Activated CD4-positive, alpha-beta T cell treated with anti-CD3 and anti-CD28 coated beads, Interleukin-2, amount 50 U/mL, for 16 hours (primary cell): ENCODE measurements at places on chromosomes 2 and 18.
A peak's percentile ranks its signal among the peaks of the same experiment; 100 is the strongest.

DNA sequence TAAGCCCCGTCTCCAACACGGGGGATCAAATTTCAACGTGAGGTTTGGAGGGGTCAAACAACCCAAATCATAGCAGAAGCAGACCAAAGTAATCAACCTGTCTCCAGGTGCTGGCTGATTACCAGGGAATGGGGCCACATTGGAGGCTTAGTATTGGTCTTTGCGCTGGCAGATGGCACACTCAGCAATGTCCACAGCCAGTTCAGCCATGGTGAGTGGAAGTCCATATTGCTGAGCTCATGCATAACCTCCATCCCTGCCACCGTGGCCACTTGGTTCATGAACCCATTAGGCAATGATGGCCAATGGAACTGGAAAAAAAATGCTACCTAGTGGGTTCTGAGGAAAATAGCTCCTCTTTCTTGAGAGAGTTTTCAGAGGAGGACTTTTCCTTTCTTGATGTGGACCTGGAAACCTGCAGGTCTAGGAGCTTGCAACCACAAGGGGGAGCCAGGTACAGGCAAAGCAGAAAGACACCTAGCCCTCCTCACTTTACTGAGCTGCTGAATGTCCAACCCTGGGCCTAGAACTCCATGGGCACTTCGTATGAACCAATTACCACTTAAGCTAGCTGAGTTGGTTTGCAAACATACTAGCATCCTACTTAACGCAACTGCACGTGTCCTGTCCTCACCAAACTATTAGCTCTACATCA lies 128.0 kb upstream of the GYPC start:
- DNase-seq: peak; percentile 46

DNA sequence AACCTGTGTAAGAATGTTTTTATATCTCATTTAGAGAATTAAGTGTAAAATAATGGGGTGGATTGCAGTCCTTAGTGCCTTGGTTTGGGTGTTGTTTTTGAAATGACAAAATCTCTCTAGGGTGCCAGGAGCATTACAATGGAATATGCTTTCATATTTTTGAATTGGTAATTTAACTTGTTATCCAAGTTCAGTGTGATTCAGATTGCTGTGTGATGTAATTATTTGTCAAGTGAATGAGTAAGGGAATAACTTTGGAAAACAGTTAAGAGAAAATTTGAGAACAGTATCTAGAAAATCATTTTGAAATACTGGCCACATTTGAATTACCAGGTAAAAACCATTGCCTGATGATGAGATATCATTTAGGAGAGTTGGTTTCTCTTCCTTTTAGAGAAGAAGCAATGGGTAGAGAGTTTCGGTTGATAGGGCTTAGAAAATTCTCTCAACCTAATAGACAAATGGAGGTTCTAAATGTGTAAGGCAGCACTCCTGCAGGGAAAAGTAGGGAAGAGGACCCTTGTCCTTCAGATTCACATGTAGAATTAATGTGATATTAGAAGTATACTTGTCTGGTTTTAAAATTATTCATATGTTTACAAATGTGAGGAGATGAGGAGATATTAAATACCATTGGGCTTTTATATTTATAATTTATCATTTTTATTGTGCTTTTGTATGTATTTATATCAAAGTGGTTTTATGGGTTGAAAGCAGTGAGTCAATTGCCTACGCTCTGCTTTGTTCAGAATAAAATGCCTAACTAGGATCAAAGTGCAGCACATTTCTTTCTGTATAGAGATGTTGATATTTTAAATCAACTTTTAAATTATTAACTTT lies 124.8 kb downstream of the PHLPP1 start:
- DNase-seq: no peak

- no peak for DNase-seq
Measured at GRCh38 chr18:9474108-9474982, 968 bp upstream of the RALBP1 start.

GRCh38 chr2:217897816-217898806 lies 104.7 kb downstream of the TNS1 start:
- DNase-seq: no peak

- DNase-seq: no peak
Measured at GRCh38 chr2:152655880-152656279, 61.4 kb downstream of the PRPF40A start.

DNA sequence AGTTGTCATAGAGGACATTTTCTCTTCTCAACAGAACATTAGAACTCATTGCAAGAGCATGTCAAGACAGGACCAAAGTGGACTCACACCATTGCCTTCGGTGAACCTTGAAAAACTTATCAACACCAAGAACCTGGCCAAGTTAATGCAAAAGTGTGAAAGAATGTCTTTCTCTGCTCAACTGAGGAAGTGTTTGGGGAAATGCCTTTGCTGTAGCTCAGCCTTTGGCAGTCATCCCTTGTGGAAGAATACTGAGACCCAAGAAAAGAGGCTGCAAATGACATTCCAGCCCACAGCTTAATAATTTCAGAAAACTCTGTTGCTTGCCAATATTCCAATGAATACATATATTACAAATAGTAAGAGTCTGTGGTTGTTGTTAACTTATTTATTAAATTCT lies 728.8 kb upstream of the PIK3C3 start:
- DNase-seq: no peak

- no peak for DNase-seq
Measured at GRCh38 chr2:26606847-26607190, 34.3 kb downstream of the CIB4 start.

GRCh38 chr2:8581601-8582041 lies 100.2 kb upstream of the ID2 start:
- no peak for DNase-seq

- no peak for DNase-seq
Measured at GRCh38 chr18:607930-608329, 11.1 kb downstream of the CLUL1 start.

DNA sequence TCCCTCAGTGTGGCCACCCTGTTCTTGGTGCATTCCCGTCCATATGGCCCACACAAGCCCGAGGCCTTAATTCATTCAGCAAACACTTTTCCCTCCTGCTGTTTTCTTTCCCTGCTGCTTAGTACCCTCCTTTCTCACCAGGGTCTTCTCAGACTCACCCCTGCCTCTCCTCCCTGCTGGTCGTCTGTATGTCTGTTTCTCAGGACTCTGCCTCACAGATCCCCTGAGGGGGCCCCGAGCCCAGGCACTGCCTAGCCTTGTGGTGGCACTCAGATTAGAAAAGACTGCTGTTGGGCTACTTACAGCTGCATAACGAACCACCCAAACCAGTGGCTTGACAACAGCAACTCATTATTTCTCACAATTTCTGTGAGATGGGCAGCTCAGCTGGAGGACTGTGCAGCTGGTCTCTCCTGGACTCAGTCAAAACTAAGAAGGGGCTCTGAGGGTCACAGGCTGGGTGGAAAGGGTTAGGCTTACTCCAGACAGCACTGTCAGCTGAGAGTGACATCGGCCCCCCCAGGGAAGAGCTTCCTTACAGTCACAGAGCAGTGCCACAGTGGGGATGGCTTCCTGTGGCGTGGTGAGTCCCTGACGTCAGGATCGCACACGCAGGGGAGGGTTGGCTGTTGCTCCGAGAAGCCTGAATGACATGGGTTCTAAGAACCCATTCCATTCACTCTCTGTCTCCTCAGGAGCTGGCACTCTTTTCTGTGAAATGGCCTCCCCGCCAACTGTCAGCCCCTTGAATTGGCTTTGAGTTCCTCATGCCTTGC lies 139.0 kb downstream of the UXS1 start:
- DNase-seq: no peak

DNA sequence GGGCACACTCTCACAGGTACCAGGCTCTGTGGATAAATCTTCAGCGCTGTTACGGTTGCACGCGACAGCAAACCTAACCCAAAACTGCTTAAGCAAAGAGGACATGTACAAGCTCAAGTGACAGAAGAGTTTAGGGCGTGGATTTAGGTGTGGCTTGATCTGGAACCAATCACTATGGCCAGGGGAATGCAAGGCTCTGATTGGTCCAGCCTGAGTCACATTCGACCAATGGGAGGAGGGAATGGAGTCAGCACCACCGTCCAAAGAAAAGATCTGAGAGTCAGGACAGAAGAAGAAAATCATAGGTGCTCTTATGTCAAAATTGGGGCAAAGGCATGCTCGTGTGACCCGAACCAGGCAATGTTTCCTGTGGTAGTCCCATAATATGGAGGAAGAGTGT lies 139.0 kb downstream of the TRIM43 start:
- DNase-seq: no peak

DNA sequence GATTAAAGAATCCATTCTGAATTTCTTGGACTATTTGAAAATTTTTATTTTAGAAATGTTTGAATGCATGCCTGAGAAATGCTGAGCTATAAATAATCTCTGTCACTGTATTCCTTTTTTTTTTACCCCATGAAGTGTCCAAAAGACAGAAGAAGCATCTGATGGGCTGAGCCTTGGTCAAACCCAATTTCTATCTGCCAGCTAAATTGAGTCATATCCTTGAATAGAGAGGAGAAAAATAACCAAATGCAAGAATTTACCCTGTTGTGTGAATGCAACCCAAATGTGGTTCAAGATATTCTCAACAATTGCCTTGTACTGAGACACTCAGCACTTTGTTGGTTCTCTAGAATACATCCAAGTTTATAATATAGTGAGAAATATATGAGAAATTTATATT lies 223.5 kb downstream of the UBE2E3 start:
- DNase-seq: no peak

DNA sequence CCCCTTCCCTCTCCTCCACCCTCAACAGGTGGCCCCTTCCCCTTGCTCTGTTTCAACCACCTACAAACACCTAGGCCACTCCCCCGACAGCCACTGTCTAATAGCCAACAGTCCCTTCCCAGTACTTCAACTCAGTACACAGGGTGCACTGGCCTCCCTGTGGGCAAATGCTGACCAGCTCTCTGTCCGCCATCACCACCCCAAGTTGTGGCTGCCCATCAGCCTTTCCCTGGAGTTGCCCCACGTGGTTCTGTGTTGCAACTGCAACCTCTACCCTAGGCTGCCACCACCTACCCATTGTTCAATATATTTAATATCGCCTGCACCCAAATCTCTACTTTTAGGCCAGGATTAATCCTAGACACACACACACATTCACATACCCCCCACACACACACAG lies 173.5 kb downstream of the MREG start:
- no peak for DNase-seq

DNA sequence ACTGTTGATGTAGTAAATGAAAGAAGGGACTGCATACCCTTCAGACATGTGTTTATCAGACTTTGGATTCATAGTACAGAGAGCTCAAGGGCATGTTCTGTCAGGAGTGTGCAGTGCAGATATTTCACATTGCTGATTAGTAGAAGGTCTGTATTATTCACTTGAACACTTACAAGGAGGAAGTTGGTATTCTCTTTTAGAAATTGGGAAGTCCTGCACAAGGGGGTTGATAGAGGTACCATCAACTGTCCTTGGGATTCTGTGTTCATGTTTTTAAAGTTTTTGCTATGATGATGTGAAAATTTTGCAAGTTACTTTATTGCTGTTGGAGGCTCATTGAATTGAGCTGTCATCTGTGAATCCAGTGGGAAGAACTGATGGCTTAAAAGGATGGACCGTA lies 6.7 kb downstream of the PSMD1 start:
- DNase-seq: no peak

DNA sequence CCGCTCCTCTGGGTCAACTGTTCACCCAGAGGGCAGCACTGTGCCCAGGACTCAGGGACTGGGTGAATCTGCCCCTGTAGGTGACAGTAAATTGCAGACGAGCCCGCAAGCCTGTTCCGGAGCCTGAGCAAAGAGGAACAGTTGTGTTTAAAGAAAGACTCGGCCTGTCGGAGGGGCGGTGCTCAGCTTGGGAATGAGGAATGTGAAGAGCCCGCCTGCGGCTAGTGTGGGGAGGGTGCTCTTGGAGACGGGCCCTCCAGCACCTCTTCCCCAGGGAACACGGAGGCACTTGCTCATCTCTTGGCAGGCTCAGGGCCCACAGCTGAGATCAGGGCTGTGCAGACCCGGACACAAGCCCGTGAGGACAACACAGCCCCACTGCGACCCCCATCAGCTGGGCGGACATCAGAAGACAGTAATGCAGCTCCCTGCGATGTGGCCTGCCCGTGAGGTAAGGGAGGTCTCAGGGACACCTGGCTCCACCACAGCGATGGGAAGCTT lies 299.0 kb downstream of the NDUFA10 start:
- DNase-seq: no peak

GRCh38 chr2:74505448-74506246 lies 1.8 kb downstream of the PCGF1 start:
- DNase-seq: no peak

- DNase-seq: no peak
Measured at GRCh38 chr2:147711031-147711430, 133.8 kb upstream of the ACVR2A start.

DNA sequence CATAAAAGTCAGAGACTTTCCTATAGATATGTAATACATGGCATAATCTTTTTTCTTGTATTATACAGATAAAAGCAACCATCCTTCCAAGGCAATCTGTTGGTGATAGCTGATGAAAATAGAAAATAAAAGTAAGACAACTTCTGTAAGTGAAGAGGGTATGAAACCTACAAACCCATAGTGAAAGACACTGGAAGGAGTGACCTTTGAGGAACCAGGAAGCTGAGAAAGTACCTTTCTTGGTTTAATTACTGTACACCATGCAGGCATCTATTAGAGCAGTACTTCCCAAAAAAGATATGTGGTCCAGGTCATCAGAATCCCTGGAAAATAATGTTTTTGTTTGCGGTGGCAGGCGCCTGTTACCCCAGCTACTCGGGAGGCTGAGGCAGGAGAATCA lies 906.6 kb upstream of the KLHL29 start:
- DNase-seq: no peak

GRCh38 chr2:25054720-25055119 lies 12.8 kb downstream of the EFR3B start:
- DNase-seq: no peak

DNA sequence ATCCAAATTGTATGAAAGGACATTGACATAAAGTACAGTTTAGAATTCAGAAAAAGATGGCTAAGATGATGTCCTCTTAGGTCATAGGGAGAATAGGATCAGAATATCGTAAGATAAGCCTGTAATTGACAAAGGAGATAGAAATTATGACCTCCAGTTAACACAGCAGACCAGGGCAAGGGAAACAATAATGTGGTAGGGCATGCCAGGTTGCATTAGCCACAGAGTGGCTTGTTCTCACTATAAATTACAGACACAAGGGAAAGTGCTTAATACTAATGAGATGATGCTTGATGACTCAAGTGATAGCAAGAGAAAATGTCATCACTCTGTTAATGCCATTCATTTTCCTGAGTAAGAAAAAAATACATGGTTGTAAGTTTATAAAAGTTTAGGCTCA lies 48.9 kb upstream of the LRP1B start:
- no peak for DNase-seq

GRCh38 chr2:144513388-144514101 lies 6.4 kb downstream of the ZEB2 start:
- DNase-seq: no peak

- no peak for DNase-seq
Measured at GRCh38 chr2:17971531-17972125, 93.2 kb downstream of the KCNS3 start.
